ENCODE measurements at places on chromosomes 13 and 19.

DNA sequence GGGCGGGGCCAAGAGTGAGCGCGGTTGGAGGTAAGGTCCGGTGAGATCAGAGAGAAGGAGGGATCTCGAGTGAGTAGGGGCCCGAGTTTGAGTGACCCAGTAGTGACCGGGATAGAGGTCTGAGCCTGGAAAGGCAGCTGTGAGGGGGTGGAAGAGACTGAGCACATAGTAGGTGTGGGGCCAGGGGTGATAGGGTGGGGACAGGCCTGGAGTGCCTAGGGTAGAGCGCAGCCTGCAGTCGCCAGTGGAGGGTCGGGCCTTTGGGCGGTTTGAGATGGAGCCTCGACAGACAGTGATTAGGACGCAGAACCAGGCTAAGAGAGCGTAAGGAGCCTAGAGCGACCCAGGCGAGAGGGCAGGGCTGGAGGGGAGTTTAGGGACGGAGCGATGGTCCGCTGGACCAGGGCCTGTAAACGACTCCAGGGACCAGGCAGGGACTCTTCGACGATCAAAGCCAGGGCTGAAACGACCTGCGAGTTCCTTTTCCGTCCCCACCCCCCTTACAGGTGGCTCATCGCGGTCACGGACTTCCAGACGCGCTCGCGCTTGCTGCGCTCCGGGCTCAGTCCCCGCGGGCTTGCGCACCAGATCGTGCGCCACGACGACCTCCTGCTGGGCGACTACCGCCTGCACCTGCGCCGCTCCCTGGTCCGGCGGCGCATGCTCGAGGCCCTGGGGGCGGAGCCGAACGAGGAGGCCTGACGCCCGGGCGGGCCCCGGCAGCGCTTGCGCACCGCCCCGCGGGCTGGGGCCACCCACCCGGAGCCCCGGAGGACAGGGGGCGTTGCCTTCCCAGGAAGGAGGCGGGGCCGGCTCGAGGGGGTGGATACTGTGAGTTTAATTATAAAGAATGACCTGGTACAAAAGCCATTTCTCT is 9.4 kb downstream of the C19orf81 start:
- DNase-seq: peak; percentile 99
- peak overlapping the region; percentile 98 for H3K27ac ChIP-seq
- no peaks in the 10 kb centered on the region for H3K27me3 ChIP-seq
- H3K36me3 ChIP-seq: no peaks in the 10 kb centered on the region
- peaks cover 14% of the 10 kb centered on the region for H3K4me1 ChIP-seq

DNA sequence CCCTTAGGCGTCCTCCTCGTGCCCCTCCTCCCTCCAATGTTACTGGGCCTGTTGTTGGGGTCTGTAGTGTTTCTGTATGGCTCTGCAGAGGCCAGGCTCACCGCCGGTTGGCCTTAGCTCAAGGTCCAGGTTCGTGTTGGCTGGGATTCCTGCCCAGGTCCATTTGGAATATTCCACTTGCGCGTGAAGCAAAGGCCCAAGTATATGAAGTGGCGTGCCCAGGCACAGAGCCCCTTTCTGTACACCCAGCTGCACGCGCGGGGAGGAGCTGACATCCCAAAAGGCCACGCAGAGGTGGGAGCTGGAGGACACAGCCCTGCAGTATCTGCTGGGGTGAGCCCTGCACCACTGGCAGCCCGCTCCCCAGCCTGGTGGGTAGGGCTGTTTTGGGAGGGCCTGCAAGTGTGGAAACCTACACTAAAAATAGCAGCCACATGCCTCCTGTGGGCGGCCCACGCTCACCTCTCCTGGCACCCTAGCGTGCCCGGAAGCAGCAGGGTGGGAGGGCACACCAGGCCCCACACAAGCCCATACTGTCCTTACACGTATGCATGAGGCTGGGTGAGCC is 30.2 kb downstream of the CRTC1 start:
- H3K4me1 ChIP-seq: peaks cover 38% of the 10 kb centered on the region
- no peak overlapping the region for H3K4me3 ChIP-seq
- H3K36me3 ChIP-seq: no peaks in the 10 kb centered on the region
- DNase-seq: no peak
- no peaks in the 10 kb centered on the region for H3K27me3 ChIP-seq

GRCh38 chr13:91946498-91947070 is 548.2 kb downstream of the GPC5 start:
- no peaks in the 10 kb centered on the region for H3K27me3 ChIP-seq
- H3K36me3 ChIP-seq: no peaks in the 10 kb centered on the region
- no peaks in the 10 kb centered on the region for H3K4me1 ChIP-seq
- H3K4me3 ChIP-seq: no peak overlapping the region
- H3K27ac ChIP-seq: no peak overlapping the region
- DNase-seq: peak; percentile 1

- H3K27me3 ChIP-seq: no peaks in the 10 kb centered on the region
- no peak overlapping the region for H3K27ac ChIP-seq
- H3K36me3 ChIP-seq: no peaks in the 10 kb centered on the region
- DNase-seq: no peak
- H3K4me1 ChIP-seq: no peaks in the 10 kb centered on the region
- H3K4me3 ChIP-seq: no peak overlapping the region
These were observed 76.2 kb downstream of the FOXO1 start for GRCh38 chr13:40590112-40590862.

DNA sequence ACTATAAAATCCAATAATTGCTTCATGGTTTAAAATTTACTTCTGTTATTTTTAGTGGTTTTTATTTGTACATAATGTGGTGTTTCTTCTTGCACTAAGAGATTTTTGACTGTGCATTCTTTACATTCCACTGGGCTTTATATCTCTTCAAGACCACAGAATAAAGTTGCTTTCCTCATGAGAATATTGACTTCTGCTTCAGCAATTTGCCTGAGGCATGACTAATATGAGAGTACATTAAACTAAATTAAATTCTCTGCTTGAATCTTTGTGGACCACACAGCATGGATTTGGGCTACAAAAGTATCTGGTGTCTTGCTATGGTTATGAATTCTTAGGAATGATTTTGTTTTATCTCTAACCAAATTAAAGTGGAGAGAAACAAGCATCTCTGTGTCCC is 1463.4 kb upstream of the PCDH20 start:
- no peak overlapping the region for H3K4me3 ChIP-seq
- no peaks in the 10 kb centered on the region for H3K27me3 ChIP-seq
- no peak overlapping the region for H3K27ac ChIP-seq
- no peak for DNase-seq
- H3K4me1 ChIP-seq: no peaks in the 10 kb centered on the region
- no peaks in the 10 kb centered on the region for H3K36me3 ChIP-seq
